ENCODE measurements at places on chromosomes 7 and 10. TPM values are rescaled to one million over a fixed set of nuclear protein-coding genes. Genes with fewer than 3 reads are reported as not detected.

The GIMAP8 gene
- total RNA-seq, result 8.1 TPM

GRCh38 chr7:81007051-81007450 is 88.2 kb upstream of the SEMA3C start:
- DNase-seq, result no peak

DNA sequence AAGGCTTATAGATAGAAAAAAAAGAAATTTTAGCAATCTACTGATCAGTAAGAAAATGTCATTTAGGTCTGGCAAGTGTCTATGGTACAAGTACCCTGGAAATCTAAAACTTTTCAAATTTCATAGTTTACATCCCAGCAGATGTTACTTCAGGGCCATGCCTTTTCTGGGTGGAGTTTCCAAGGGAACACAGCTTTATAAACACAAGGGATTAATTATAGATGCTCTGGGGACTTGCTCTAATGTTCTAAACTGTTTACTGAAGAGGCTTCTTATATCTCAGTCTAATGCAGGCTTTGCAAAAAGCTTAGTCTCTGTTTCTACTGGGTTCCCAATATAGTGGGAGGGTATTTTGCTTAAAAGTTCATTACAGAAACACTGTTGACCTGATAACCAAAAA is 3.1 kb downstream of the CD36 start:
- DNase-seq, result no peak

DNA sequence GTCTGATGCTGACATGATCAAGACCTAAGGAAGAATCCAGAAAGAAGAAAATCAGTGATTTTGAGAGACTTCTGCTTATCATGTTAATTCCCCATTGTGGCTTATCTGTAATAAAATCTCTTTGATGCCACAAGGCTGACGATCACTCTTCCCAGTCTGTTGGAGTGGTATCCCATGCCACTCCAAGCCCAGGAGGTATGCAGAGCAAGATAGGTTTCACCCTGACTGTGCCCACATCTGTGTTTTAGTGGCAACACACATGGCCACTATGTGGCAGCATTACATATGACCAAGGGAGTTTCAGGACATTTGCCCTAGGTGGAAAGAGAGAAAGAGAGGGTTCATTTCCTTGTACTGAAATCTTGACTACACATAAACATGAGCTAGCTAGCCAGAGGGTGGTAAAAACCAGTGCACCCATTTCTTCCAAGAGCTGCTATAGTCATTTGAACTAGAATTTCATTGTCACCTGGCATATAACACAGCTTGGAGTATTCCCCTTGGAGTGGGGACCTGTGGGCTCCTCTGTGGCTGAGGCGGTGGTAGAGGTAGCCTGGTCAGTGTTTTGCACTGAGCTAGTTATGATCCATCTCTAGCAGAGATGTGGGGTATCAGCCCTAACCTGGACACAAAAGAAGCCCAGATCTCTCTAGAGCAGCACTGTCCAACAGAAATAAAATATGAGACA is 20.8 kb downstream of the LAMB4 start:
- DNase-seq, result no peak

DNA sequence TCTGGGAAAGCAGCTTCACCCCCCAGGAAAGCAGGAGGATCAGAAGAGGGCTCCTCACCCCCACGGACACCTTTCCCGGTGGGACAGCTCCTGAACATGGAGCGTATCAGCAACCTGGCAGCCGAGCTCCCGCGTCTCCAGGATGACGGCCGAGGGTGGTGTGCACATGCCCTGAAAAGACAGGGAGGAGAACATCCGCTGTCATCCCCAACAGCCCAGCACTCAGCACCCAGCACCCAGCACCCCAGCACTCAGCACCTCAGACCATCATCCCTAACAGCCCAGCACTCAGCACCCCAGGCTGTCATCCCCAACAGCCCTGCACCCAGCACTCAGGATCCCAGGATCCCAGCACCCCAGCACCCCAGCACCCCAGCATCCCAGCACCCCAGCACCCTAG is 3.9 kb upstream of the CFAP46 start:
- no peak for DNase-seq

DNA sequence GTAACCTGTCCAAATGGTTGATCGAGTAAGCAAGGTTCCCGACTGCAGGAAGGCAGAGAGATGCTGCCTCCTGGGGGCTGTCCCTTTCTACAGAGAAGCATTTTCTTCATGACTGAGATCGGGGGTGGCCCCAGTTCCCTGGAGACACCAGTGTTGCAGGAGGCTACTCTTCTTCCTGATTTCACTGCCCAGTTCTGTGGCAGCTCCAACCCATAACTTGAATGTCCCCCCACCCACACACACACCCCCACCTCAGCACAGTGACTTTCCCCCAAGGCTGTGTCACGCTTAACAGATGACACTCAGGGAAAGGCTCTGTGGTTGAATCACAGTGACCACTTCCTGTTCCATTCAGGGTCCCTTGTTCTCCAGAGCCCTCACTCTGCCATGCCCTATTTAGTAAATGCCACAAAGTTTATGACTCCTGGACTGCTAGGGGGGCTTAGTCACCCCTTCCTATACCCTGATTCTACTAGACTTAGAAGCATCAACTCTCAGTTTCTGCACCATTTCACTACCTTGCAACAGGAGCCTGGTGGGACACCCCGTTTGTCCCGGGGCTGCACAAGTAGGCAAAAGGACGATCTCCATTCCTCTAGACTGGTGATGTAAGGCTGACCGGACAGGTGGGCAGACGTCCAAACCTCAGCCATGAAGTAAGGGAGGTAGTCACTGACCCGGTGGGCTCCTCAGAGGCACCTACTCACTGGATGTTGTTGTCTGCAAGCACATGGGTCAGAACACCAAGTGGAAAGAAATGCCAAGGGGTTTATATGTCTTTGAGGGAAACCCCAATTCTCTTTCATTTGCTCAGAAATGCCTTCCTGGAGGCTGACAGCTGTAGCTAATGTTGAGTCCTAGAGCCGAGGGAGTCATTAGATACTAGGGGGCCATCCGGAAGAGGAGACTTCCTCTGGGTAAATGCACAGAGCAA is 31.3 kb upstream of the SMC3 start:
- DNase-seq, result no peak

- DNase-seq, result no peak
Observed at GRCh38 chr10:24597426-24597825, 126.3 kb downstream of the ARHGAP21 start.

All from T-helper 17 cell (primary cell).